ENCODE measurements at places on chromosomes 13 and 19. TPM values are rescaled to one million over a fixed set of nuclear protein-coding genes. Genes with fewer than 3 reads are reported as not detected.

DNA sequence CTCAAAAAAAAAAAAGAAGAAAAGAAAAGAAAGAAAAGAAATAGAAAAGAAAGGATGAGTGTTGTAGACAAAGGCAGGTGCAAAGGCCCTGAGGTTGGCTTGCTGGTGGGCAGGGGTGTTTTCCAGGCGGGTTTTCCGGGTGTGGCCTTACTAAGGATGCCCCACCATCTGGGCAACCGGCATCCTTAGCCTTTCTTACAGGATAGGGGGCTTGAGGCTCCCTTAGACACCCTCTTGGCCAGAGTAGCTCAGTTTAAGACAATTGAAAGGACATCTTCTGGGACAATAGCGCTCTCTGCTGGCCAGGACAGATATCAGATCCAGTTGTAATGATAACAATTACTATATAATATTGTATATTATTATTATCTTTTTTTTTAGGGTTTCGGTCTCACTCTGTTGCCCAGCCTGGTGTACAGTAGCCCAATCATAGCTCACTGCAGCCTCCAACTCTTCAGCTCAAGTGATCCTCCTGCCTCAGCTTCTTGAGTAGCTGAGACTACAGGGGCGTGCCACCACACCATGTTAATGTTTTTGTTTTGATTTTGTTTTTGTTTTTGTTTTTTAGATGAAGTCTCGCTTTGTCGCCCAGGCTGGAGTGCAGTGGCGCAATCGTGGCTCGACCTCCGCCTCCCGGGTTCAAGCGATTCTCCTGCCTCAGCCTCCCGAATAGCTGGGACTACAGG lies 1.4 kb upstream of the QTRT1 start:
- peak; percentile 61 for DNase-seq

GRCh38 chr19:42165146-42165545 lies 32.9 kb upstream of the POU2F2 start:
- DNase-seq: no peak

DNA sequence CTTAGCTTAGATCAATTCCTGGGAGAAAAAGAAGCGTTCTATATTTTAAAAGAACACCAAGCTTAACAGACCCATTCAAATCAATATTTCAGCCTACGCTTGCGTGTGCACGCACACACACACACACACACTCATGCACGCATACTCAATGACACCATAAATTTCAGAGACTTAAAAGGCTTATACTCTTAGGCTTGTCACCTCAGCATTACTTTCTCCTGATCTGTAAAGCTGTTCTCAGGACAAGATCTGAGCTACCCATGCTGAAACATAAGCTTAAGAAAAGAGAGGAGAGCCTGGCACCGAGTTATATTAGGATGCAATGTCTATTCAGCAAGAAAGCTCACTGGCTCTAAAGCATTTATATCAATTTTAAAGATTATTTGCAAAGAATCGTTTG lies 368.5 kb downstream of the FGF14 start:
- DNase-seq: no peak

DNA sequence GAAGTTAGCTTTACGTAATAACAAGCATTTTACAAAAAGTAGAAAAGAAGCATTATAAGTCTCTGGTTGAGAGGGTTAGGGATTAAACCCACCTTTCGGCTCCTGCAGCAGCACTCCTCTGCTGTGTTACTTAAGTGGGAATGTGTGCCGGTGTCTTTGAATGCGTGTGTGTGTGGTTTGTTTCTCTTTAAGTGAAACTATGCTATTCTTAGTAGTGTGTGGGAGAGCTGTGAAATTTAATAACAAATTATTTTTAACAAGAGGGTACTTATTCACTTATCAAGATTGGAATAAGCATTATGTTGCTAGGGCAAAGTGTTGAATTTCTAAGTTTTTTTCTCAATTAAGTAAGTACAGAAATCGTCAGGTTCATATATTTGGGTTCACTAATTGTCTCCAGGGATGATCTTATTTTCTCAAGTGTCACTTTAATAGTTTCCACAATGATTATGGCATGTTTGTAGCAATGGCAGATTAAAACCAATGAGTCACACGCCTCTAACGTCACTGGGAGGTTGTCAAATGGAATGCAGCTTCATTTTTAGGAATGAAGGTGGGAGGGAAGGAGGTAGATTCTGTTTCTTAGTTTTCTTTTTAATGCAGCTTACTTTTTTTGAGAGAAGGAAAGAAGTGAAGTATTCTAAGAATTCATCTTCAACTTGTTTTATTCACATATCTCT lies 151.3 kb downstream of the LMO7 start:
- no peak for DNase-seq

GRCh38 chr19:8684001-8684902 lies 14.3 kb downstream of the ACTL9 start:
- DNase-seq: no peak

DNA sequence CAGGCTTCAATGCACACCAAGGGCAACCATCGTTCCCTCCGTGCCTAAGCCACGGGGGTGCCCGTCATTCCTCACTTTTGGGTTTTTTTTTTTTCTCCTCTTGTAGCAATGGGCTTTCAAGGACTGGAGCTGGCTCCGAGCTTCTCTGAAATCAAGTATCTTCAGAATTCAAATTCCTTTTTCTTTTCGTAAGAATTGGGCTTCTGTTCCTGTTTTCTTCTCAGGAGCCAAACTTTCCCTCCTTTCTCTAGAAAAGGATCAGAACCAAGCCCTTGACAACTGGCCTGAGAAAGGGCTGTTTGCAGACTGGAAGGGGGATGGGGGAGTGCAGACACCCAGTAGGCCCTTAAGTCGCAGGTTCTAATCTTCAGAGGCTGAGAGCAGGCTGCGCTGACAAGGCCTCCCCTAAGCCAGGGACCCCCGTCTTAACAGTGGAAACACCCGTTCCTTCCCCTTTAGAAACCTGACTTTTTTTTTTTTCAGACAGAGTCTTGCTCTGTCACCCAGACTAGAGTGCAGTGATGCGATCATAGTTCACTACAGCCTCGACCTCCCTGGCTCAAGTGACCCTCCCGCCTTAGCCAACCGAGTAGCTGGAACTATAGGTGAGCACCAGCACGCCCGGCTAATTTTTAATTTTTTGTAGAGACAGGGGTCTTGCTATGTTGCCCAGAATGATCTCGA lies 51.6 kb downstream of the RFX2 start:
- DNase-seq: no peak

- no peak for DNase-seq
Measured at GRCh38 chr13:112134391-112135075, 67.6 kb downstream of the SOX1 start.

DNA sequence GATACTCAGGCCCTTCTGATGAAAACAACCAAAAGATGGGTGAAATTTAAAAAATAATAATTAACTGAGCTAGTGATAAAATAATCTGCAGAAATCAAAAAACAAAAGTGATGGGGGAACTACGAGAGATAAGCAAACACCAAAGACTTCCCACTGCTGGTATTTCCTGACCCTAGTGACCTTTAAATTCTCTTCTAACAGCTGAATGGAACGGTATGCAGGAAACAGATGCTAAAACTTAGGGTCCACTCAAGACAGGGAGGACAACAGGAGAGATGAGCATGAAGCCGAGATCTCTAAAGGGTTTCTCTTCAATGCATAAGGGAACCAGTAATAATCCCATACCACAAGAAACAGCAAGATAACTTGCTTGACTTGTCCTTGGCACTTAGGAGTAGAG lies 50.8 kb downstream of the USP12 start:
- no peak for DNase-seq

DNA sequence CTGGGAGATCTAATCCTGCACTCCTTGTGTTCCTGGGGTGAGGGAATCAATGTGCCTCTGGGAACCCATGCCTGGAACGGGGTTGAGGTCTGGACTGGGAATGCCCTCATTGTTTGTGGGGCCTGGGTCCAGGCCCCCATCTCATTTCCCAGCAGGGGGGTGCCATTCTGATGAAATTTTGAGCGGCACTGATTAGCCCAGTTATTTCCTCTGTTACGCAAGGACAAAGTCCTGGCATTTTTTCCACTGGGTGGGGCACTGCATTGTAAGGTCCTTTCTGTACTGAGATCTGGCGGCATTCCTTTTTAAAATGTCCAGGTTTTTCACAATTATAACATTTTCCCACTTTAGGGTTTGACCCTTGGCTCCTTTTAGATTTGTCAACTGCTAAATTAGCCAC lies 14.8 kb downstream of the FPR3 start:
- no peak for DNase-seq

GRCh38 chr13:30466358-30466714 lies 600 bp upstream of the HMGB1 start:
- DNase-seq: peak; percentile 13

- DNase-seq: no peak
Measured at GRCh38 chr13:99015606-99016490, 38.0 kb upstream of the DOCK9 start.

- no peak for DNase-seq
Measured at GRCh38 chr13:107838588-107839161, 376.7 kb downstream of the LIG4 start.

GRCh38 chr13:30615481-30615865 lies 2.2 kb upstream of the USPL1 start:
- DNase-seq: no peak

DNA sequence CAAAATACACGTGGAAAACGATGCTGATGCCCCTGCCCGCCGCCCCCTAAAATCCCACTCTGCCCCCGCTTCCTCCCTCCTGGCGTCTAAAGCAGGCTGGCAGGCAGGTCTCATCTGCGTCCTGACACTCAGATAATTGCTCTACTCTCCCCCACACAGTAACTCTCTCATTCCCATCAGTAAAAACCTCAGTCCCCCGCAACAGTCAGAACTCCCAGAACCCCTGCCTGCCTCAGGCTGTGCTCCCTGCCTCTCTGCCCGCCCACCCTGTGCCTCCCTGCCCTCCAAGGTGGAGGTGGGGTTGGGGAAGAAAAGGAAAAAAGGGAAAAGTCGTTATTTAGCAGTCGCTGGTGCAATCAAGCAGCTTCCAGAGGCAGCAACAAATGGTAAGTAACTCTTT lies 473.7 kb downstream of the EFNB2 start:
- no peak for DNase-seq

DNA sequence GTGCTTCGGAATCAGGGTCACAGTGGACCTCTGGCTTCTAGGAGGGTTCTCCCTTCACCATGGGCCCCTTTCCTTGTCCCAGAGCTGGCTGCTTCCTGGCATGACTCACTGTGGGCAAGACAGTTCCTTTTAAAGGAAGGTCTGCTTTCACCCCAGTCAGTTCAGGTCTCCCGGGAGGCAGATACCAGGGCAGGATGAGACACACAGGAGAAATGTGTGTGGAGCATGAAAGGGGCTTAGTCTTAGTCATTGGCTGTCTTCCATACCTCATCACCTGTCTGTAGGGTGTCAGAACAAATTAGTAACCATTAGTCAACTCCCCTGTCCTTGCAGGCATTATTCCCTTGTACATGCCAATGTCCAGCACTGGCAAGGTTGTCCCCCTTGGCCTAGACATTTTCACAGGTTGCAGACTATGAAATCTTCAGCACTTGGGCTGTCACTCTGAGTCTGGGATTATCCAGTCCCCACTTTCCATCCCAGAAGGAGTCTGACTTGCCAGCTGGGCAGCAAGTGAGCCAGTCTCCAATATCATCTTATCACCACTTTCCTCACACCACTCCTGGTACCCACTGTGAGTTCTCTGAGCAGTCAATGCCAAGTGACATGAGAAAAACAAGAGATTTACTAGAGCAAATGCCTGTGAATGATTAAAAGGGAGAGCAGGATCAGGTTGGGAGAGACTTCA lies 76.8 kb upstream of the MEDAG start:
- DNase-seq: peak; percentile 34

- DNase-seq: no peak
Measured at GRCh38 chr13:107331359-107331758, 763.4 kb upstream of the ARGLU1 start.

DNA sequence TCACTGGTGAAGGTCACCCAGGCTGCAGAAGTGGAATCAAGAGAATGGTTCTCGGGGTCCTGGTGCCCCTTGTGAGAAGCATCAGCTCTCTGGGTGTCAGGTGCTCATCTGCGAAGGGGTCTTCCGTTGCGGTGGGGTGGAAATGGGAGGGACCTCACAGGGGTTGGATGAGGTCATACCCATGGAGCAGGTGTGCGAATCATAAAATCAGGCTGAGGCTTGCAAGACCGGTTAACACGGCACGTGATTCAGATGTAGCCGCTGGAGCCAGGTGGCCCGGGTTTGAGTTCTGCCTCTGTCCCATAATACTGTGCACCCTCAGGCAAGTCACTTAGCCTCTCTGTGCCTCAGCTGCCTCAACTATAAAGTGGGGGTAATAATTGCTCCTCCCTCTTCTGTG lies 3.9 kb upstream of the KLK15 start:
- no peak for DNase-seq

- DNase-seq: peak; percentile 69
Measured at GRCh38 chr19:51016798-51017683, 2.5 kb downstream of the KLK10 start.

DNA sequence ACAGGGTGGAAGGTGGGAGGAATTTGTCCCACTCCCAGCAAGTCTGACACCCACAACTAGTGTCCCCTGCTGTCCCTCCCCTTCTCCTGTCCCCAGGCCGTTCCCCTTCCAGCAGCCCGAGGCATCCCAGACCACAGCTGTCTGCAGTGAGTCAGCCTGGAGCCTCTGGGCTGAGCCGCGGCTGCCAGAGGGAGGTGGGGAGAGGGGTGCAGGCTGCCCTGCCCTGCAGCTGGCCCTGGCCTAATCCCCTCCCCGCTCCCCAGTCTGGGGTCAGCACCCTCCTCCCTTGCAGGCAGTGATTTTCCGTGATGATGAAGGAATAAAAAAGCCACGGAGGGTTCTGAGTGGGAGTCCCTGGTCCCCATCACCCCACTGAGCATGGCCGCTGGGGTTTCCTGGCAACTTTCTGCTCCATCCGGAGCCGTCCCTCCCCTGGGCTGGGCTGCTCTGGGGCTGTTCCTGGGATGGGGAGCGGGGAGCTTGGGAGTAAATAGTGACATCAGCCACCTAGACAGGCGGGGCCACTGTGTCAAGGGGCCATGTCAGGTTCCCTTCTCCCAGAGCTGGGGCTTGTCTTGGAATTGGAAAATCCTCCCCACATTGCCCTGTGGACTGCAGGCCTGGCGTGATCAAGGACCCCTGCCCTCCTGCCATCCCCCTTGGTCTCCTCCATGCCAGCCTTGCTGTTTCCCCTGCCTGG lies 16.8 kb downstream of the SPC24 start:
- peak; percentile 86 for DNase-seq

DNA sequence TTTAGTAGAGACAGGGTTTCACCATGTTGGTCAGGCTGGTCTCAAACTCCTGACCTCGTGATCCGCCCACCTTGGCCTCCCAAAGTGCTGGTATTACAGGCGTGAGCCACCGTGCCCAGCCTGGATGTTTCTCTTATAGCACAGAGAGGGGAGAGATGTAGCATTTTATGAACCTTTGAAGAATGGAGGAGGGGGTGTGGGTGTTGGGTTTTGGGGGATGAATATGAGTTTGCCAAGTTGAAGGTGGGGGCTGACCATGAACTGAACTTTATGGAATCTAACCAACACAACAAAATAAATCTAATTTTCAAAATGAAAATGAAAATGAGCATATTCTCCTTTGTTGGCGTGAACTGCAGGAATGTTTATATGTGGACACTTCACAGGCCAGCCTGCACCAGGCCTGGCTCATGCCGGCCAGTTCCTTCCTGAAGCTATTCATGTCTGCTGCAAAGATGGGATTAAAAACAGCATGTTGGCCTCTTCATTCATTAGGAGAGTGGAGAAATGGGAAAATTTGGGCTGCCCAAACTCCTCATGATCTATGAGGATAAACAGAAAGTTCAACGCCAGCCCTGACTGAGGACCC lies 39.5 kb upstream of the HOMER3 start:
- no peak for DNase-seq

ZNF730 gene
- polyA plus RNA-seq: 1.5 TPM

NEK5 gene
- 1.2 TPM for polyA plus RNA-seq

GDF15 gene
- 185 TPM for polyA plus RNA-seq

PMIS2 gene
- not detected for polyA plus RNA-seq

EFNA2 gene
- polyA plus RNA-seq: 1.3 TPM

ZNF571 gene
- polyA plus RNA-seq: 1.5 TPM

ZNF625 gene
- 1.8 TPM for polyA plus RNA-seq

TPTE2 gene
- polyA plus RNA-seq: not detected

ZNF540 gene
- 1.9 TPM for polyA plus RNA-seq
